ENCODE measurements at places on chromosomes 6 and 20.

DNA sequence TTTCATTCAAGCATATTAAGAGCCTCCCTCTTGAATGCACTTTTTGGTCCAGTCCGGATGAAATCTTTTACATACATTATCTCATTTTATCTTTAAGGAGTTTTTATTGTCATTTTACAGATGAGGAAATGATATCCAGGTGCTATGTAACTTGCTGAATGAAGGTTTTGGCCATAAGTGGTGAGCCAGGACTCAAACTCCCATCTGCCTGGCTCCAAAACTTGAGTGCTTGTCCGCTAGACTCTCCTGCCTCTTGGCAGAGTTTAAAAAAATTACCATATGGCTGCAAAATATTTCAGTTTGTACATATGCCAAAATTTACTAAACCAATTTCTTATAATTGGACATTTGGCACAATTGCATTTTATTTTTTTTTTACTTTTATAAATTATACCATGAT is 12.2 kb downstream of the PDRG1 start:
- no peak for DNase-seq

DNA sequence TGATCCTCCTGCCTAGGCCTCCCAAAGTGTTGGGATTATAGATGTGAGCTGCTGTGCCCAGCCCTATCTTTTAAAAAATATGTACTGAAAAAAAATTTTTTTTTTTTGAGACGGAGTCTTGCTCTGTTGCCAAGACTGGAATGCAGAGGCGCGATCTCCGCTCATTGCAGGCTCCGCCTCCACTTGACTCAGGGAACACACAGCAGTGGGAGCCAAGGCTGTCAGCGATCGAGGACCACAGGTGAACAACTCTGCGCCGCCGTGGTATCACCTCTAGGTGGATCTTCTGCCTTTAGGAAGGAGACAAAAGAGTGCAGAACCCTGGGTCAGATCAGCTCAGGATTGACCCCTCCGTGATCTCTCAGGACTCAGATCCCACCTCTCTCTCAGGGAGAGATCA is 13.7 kb downstream of the RAET1E start:
- no peak for DNase-seq

- no peak for DNase-seq
Observed at GRCh38 chr6:24854077-24854666, 55.5 kb upstream of the ARMH2 start.

DNA sequence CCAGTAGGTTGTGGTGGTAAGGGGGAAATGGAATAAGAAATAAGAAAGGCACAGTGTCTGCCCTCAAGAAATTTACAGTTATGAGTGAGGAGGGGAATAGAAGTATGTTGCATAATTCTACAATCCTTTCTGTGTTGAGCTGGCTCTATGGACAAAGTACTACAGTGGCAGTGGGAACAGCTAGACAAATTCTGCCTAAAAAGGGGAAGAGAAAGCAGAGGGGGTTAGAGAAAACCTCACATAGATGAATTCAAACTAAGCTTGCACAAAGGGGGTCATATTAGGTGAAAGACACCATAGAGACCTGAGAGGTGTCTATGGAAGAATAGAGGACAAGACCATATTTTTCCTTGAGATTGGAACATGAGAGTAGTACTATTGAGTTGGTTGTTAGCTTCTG is 146.9 kb upstream of the VGLL2 start:
- no peak for DNase-seq
